ENCODE measurements at places on chromosomes 16 and 17. TPM values are rescaled to one million over a fixed set of nuclear protein-coding genes. Genes with fewer than 3 reads are reported as not detected.

Gene GNG13
- total RNA-seq: not detected

GRCh38 chr16:85134076-85134788 is 22.0 kb upstream of the CIBAR2 start:
- H3K4me1 ChIP-seq: no peaks in the 10 kb centered on the region
- H3K27me3 ChIP-seq: no peaks in the 10 kb centered on the region
- H3K4me3 ChIP-seq: no peak overlapping the region
- H3K27ac ChIP-seq: no peak overlapping the region

Gene HLF
- 3.5 TPM for total RNA-seq

DNA sequence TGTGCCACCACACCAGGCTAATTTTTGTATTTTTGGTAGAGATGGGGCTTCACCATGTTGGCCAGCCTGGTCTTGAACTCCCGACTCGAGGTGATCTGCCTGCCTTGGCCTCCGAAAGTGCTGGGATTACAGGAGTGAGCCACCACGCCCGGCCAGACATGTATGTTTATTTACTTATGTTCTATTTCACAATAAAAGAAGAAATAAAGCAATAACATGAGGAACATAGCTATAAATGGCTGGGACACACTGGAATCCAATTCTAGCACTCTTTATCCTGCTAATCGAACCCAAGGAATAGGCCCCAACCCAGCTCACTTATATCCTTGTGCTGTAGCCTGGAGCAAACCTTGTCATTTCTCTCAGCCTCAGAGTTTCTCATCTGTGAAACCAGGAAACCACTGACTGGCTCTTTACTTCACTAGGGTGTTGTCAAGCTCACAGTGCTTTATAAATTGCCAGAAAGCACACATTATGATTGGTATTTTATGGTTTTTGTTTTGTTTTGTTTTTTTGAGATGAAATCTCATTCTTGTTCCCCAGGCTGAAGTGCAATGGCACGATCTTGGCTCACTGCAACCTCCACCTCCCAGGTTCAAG is 4.3 kb upstream of the ODAD4 start:
- DNase-seq: no peak
- H3K4me3 ChIP-seq: no peak overlapping the region
- H3K36me3 ChIP-seq: no peaks in the 10 kb centered on the region
- no peak overlapping the region for H3K27ac ChIP-seq
- H3K27me3 ChIP-seq: no peaks in the 10 kb centered on the region

GRCh38 chr16:78720416-78720815 is 621.0 kb downstream of the WWOX start:
- no peaks in the 10 kb centered on the region for H3K27me3 ChIP-seq
- no peaks in the 10 kb centered on the region for H3K4me1 ChIP-seq
- H3K27ac ChIP-seq: no peak overlapping the region
- no peaks in the 10 kb centered on the region for H3K36me3 ChIP-seq
- no peak overlapping the region for H3K4me3 ChIP-seq

GRCh38 chr17:81035521-81036196 is 708 bp downstream of the BAIAP2 start:
- no peak overlapping the region for H3K4me3 ChIP-seq
- peaks cover 20% of the 10 kb centered on the region for H3K4me1 ChIP-seq
- no peaks in the 10 kb centered on the region for H3K27me3 ChIP-seq
- H3K36me3 ChIP-seq: no peaks in the 10 kb centered on the region

GRCh38 chr17:40469805-40470675 is 26.8 kb downstream of the IGFBP4 start:
- H3K4me1 ChIP-seq: no peaks in the 10 kb centered on the region
- H3K4me3 ChIP-seq: no peak overlapping the region
- DNase-seq: no peak
- H3K36me3 ChIP-seq: no peaks in the 10 kb centered on the region
- H3K27me3 ChIP-seq: no peaks in the 10 kb centered on the region

GRCh38 chr17:66525338-66525737 is 222.9 kb downstream of the PRKCA start:
- H3K4me3 ChIP-seq: no peak overlapping the region
- peaks cover 4% of the 10 kb centered on the region for H3K36me3 ChIP-seq

Gene GPR139
- total RNA-seq: not detected

Gene RNF112
- 0.87 TPM for total RNA-seq

Gene SDR42E1
- 8.1 TPM for total RNA-seq

Gene SLC16A6
- 6.9 TPM for total RNA-seq

DNA sequence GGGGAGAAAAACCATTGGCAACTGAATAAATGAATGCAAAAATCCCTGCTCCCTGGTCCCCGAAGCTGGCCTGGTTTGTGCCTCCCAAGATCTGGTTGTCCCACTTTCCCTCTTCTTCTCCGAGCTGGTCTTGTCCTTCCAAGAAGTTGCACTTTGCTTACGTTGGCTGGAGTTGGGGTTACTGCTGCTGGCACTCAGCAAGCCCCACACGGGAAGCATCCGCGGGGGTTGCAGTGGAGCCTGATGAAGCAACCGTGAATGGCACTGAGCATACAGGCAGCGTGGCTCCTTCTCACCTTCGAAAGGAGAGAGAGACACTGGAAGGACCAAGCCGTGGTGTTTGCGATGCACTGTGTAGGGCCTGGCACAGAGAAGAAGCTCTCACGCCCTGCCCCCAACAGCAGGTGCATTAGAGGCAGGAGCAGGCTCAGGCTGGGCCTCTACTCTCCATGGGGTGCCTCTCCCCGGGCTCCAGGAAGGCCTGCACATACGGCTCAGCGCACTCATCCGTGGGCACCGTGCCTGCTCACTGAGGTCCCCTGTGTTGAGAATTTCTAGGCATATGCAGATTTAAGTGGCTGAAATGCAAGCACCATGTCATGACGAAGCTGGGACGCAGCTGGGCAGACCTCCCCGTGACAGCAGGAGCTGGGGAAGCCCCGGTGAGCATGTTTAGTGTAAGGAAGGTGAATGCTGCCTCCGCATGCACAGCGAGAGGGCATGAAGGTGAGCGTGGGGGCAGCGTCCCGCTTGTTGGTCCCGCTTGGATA is 12.1 kb downstream of the CA5A start:
- H3K4me1 ChIP-seq: no peaks in the 10 kb centered on the region
- H3K27me3 ChIP-seq: no peaks in the 10 kb centered on the region
- no peak overlapping the region for H3K4me3 ChIP-seq
- DNase-seq: no peak
- no peak overlapping the region for H3K27ac ChIP-seq

GRCh38 chr17:35641032-35641431 is 53.9 kb downstream of the AP2B1 start:
- H3K36me3 ChIP-seq: peaks cover 44% of the 10 kb centered on the region
- H3K4me3 ChIP-seq: no peak overlapping the region
- no peak for DNase-seq
- H3K27me3 ChIP-seq: no peaks in the 10 kb centered on the region

GRCh38 chr17:75036643-75037268 is 10.0 kb downstream of the ATP5PD start:
- peaks cover 57% of the 10 kb centered on the region for H3K4me1 ChIP-seq
- no peak overlapping the region for H3K4me3 ChIP-seq
- peaks cover 35% of the 10 kb centered on the region for H3K36me3 ChIP-seq
- peak overlapping the region; percentile 64 for H3K27ac ChIP-seq

DNA sequence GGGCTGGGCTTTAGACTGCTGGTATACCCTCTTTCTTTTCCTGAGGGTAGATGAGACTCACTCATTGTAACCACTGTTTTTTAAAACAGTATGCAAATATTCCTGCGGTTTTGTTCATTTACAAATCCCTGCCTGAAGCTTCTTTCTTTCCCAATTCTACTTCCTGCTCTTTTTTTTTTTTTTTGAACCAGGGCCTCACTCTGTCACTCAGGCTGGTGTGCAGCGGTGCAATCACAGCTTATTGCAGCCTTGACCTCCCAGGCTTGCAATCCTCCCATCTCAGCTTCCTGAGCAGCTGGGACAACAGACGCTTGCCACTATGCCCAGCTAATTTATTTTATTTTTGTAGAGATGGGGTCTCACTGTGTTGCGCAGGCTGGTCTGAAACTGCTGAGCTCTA is 8.0 kb upstream of the SULT1A1 start:
- H3K4me1 ChIP-seq: peaks cover 13% of the 10 kb centered on the region
- H3K36me3 ChIP-seq: no peaks in the 10 kb centered on the region

Gene PRR35
- not detected for total RNA-seq

DNA sequence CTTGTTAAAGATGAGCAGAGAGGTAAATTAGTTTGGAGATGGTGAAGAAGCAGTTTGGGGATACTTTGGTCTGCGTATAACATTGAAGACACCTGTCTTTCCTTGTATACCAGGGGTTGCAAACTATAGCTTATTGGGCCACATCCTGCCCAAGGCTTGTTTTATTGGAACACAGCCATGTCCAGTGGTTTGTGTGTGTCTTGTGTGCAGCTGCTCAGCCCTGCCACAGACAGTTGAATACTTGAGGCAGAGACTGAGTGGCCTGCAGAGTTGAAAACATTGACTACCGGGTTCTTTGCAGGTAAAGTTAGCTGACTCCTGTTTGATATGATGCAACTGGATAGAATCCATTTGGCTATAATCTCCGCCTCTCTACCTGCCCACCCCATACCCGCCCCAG is 224.4 kb downstream of the PRKCA start:
- no peak overlapping the region for H3K27ac ChIP-seq
- H3K27me3 ChIP-seq: no peaks in the 10 kb centered on the region
- H3K36me3 ChIP-seq: peaks cover 4% of the 10 kb centered on the region
- no peak overlapping the region for H3K4me3 ChIP-seq
- DNase-seq: no peak

DNA sequence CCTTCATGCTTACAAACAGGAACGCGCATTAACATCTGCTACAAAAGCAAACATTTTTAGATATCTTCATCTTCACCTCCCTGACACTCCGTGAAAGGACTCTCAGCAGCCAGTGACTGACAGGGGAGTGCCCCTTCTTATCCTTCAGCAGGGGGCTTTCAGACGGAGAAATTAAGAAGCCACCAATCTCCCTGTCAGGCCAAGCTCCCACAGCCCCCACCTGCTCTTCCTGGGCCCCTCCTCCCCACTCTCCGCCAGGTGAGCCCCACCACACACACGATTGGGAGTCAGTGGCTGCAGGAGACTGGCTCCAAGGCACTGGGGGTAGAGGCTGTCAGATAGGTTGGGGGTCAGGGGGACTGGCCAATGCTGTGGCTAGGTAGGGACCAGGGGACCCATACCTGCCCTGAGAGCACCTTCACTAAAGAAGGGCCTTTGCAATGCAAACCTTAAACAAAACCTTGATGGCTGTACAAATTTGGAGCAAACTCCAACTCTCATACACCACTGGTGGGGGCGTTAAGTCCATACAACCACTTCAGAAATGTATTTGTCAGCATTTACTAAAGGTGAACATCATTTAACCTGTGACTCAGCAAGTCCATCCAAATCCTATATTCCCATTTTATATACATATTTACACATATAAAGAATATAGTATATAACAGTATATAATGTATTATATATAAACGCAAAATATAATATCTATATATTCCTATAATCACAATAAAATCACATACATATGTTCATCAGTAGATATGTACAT is 232.2 kb downstream of the ZNF423 start:
- H3K27me3 ChIP-seq: no peaks in the 10 kb centered on the region
- H3K36me3 ChIP-seq: no peaks in the 10 kb centered on the region
- H3K4me1 ChIP-seq: no peaks in the 10 kb centered on the region
- no peak overlapping the region for H3K27ac ChIP-seq
- no peak overlapping the region for H3K4me3 ChIP-seq

- H3K27me3 ChIP-seq: no peaks in the 10 kb centered on the region
- no peak for DNase-seq
- H3K36me3 ChIP-seq: no peaks in the 10 kb centered on the region
- peaks cover 32% of the 10 kb centered on the region for H3K4me1 ChIP-seq
Observed at GRCh38 chr17:2025622-2026309, 632 bp upstream of the RTN4RL1 start.

GRCh38 chr17:57114085-57114673 is 29.1 kb downstream of the AKAP1 start:
- H3K27ac ChIP-seq: no peak overlapping the region
- H3K36me3 ChIP-seq: peaks cover 26% of the 10 kb centered on the region
- peaks cover 3% of the 10 kb centered on the region for H3K4me1 ChIP-seq
- no peak overlapping the region for H3K4me3 ChIP-seq

GRCh38 chr16:67104845-67105244 is 4.9 kb upstream of the PHAF1 start:
- H3K36me3 ChIP-seq: no peaks in the 10 kb centered on the region
- no peak for DNase-seq
- H3K27ac ChIP-seq: no peak overlapping the region
- H3K27me3 ChIP-seq: no peaks in the 10 kb centered on the region

GRCh38 chr16:84628226-84628731 is 10.4 kb upstream of the COTL1 start:
- H3K27me3 ChIP-seq: no peaks in the 10 kb centered on the region
- no peaks in the 10 kb centered on the region for H3K36me3 ChIP-seq
- H3K4me3 ChIP-seq: no peak overlapping the region
- H3K4me1 ChIP-seq: peaks cover 15% of the 10 kb centered on the region
- no peak for DNase-seq
- no peak overlapping the region for H3K27ac ChIP-seq

Gene FAM234A
- 41.1 TPM for total RNA-seq

GRCh38 chr17:29619251-29619650 is 3.5 kb downstream of the CORO6 start:
- no peak for DNase-seq
- H3K4me3 ChIP-seq: no peak overlapping the region
- no peak overlapping the region for H3K27ac ChIP-seq
- H3K36me3 ChIP-seq: no peaks in the 10 kb centered on the region
- no peaks in the 10 kb centered on the region for H3K27me3 ChIP-seq

DNA sequence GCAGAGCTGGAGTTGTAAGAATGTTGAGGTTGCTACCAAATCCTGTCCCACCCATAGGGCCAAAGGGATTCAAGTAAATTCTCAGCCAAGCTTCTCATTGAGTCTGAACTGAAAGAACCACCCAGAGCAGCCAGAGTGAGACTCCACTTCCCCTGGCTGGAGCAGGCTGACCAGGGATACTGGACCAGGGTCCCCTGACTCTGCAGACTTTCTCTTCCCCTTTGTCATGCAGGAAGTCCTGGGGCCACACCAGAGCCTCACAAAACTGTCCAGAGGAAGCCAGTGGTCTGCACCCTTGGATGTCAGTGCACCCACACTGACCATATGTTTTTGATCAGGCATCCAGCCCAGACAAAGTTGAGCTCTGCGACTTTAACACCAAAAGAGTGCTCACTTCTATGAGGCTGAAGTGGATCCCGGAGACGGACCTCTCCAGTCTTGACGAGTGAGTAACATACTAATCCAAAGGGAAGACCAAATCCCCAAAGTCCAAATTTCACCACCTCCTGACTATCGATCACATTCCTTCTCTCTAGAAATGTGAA is 4.1 kb downstream of the NXN start:
- H3K4me1 ChIP-seq: peaks cover 15% of the 10 kb centered on the region
- no peak overlapping the region for H3K4me3 ChIP-seq
- H3K36me3 ChIP-seq: no peaks in the 10 kb centered on the region
- H3K27me3 ChIP-seq: peaks cover 14% of the 10 kb centered on the region
- DNase-seq: no peak

DNA sequence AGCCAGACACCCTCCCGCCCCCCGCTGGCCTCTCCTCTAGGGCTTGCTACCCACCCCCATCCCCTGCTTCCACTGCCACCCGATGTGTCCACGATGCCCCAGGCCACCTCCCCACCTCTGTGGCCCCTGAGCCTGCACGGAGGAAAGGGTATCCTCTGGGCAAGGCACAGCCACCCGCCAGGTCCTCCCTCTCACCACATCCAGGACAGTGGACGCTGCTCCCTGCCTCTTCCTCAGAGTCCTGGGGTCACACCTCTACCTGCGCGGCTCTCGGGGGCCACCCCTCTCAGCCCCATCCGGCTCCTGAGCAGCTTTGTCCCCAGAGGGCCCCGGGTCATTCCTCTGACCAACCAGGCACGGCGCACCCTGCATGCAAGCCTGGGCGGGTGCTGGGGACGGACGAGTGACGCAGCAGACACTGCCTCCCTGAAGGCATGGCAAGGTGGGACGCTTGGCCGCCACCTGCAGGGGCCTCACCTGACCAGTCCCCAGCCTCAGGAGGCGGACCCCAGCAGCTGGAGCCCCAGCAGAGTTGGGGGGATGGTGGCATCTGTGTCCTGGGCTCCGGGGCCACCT is 24.8 kb downstream of the FLYWCH1 start:
- no peak overlapping the region for H3K27ac ChIP-seq
- DNase-seq: no peak
- no peaks in the 10 kb centered on the region for H3K27me3 ChIP-seq
- no peak overlapping the region for H3K4me3 ChIP-seq

All from CD4-positive, alpha-beta memory T cell (primary cell).